ENCODE measurements at places on chromosomes 1 and 21.

GRCh38 chr1:14815175-14815877, 216.8 kb downstream of the KAZN start:
- no peak for DNase-seq

- DNase-seq, result no peak
These were observed 5.9 kb upstream of the PIGR start for GRCh38 chr1:206952171-206952570.

- DNase-seq, result peak; percentile 99
These were observed 50.6 kb upstream of the LYST start for GRCh38 chr1:235917267-235917811.

GRCh38 chr1:51190961-51191360, 45.1 kb upstream of the RNF11 start:
- DNase-seq, result no peak

GRCh38 chr21:44377922-44378645, 24.7 kb downstream of the TRPM2 start:
- DNase-seq, result no peak

DNA sequence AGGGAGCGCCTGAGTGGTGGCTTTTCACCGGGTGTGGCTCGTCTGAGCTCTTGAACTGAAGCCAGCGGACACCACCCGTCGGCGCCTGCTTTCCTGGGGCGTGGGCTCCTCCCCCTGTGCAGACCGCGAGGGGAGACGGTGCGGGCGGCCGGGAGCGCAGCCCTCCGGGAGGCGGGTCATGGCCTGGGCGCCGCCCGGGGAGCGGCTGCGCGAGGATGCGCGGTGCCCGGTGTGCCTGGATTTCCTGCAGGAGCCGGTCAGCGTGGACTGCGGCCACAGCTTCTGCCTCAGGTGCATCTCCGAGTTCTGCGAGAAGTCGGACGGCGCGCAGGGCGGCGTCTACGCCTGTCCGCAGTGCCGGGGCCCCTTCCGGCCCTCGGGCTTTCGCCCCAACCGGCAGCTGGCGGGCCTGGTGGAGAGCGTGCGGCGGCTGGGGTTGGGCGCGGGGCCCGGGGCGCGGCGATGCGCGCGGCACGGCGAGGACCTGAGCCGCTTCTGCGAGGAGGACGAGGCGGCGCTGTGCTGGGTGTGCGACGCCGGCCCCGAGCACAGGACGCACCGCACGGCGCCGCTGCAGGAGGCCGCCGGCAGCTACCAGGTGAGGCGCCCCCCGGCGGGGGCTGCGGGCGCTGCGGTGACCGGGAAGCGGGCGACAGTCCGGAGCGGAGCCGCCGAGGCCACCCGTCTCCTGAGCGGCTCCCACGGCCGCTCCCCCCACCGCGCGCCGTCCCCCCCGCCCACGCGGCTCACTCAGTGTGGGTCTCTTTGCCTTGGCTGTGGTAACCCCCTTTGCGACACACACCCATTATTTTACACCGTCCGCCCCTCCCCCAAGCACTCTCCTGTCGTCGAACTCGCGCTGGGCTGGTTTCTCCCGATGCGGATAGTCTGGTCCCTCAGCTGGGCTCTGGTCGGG, at the start of gene TRIM58:
Gene TRIM58 (plus strand): TSS at position 119 of the 916 bp plus-strand sequence. CDS start 60 bp downstream, at position 179.
- DNase-seq, result no peak

DNA sequence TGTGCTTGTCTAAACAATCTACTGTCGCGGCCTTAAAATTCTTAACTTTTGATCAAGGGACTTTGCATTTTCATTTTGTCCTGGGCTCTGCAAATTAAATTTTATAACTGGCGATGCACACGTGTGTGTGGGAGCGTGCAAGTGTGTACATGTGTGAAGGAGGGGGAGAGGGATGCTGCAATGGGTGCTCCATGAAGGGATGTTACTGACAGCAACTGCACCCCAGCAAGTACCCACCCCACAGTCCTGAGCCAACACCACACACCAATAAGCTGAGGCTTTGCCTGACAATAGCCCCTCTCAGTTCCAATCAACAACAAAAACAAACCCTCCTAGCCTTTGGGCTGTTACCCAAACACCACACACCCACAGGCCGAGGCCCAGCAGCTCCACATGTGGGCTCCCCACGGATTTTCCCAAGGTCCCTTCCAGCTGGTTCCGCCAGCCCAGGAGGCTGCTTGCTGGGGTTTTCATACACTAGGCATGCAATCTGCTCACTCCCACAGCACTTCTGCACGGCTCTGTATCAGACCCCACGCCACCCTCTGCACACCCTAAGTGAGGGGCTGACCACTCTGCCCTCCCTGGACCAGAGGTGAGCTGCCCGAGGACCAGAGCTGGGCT, 32.8 kb upstream of the IFFO2 start:
- DNase-seq, result no peak

DNA sequence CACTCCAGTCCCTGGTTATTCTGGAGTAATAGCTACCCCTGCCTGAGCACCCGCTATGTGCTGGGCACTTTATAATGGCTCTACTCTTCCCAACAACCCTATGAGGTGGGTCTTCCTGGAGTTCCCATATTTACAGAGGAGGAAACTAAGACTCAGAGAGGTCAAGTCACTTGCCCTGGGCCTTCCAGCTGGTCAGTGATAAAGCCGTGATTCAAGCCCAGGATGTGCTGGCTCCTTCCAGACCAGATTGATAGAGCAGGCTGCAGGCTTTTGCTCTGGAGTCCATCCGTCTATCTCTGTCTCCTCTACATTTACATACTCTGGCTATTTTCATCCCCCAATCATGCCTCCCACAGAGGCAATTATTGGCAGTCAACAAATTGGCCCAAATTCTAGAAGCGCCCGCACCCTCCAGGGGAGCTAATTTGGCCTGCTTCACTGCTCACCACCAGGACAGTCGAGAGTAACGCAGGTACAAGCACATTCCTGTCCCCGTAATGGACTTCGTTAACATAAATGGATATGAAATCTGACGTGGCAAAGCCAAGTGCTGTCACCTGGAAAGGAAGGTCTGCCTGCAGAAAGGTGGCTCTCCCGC, 39.8 kb upstream of the SELENON start:
- no peak for DNase-seq

GRCh38 chr1:62144238-62144831, 50.3 kb upstream of the L1TD1 start:
- DNase-seq, result no peak

DNA sequence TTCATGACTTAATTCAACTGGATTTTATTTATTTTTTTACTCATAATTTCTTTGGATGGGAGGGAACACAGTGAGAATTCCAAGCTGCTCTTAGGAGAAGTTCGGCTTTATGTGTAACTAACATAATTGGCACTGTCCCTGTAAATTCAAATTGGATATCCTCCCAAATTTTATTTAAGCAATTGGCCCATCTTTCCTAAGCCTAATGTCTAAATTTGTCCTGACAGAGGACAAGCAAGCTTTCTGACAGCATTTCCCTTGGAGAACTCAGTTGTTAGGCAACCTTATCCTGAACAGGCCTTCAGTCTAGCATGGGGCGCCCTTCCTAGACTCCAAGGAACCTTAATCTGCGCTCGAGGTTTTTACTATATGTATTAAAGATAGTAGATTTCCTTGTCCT, 550.3 kb downstream of the NUF2 start:
- DNase-seq, result no peak

GRCh38 chr1:198809247-198809646, 170.4 kb downstream of the PTPRC start:
- peak; percentile 24 for DNase-seq

DNA sequence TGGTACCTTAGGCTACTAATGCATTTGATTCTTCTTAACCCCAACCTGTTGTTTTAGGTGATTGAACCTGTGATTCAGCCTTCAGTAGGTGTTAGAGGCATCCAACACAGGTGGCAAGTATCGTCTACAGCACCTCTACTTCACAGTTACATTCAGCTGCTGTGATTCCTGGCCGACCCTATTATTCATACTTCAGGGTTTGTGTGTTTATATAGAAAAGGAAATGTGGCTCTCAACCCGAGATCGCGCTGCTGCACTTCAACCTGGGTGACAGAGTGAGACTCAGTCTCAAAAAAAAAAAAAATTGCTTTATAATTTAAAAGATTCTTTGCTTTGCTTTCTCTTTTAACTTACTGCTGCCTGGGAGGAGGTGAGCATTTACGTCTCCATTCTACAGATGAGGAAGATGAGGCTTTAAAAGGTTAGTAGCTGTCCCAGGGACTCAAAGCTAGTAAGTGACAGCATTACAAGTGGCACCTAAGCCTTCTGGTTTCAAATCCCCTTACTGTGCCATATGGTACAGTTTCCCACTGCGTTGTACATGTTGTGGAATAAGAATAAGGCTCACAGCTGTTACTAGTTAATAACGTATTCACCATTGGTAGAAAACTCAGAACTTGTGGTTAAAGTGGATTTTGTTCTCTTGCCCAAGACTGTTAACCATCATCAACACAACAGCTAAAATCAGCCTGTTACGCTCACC, 9.9 kb upstream of the GPR25 start:
- DNase-seq, result no peak

DNA sequence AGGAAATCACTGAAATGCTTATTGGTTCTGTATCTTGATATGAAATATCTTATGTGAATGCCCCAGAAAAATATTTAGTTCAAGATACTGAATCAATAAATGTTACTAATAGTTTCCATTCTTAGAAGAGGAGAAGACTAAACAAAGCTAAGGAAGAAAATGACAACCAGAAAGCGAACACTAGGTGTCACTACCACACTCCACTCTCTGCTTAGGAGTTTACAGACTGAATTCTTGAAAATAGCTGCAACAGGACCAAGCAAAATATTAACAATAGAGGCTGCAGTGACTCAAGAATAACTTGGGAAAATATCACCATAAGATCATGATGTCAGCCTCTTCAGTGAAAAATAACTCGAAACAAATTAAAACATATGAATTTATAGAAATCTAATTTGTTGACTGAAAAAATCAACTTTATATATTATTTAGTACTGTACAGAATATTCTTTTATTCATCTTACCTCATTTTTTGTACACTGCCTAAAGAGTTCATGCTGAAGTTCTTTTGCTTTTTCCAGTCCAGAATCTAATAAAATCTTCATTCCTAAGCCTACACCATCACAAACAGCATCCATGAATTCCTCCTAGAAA, 61.6 kb downstream of the KIF14 start:
- DNase-seq, result peak; percentile 21

GRCh38 chr1:112706505-112707220, at the start of gene RHOC:
TSS of gene RHOC (minus strand) at chr1:112707127. CDS start at chr1:112703799, 3,328 bp downstream.
- no peak for DNase-seq

GRCh38 chr1:184810735-184811343, 56.2 kb upstream of the EDEM3 start:
- no peak for DNase-seq

DNA sequence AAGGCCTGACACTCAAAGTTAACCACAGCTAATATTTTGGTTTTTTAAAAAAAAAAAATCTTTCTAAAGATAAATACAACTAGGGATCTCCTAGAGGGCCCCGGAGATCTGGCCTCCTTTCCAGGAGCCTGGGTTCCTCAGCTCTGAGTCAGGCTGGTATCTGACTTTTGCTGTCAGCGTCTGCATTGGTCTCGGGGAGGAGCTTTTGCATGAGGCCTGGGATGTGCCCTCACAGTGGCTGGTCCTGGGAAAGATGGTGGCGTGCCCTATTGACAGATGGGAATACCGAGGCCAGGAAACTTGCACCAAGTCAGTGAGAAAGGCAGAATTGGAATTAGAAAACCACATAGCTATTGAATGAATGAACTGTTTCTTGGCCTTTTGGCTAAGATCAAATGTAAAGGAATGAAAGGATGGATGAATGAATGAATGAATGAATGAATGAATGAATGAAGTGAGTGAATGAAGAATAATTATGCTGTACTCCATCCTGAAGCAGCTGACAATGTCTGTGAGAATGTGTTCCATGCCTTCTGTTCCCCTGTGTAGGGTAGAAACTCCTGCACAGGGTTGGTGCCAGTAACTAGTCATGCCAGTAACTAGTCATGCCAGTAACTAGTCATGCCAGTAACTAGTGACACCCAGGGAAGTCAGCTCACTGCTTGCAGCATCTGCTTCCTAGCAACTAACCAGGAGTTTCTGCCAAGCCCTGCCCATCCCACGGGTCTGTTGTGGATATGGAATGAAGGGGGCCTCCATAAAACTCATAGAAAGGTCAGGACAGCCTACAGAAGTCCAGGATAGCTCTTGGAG, 242.5 kb upstream of the VAMP3 start:
- no peak for DNase-seq

DNA sequence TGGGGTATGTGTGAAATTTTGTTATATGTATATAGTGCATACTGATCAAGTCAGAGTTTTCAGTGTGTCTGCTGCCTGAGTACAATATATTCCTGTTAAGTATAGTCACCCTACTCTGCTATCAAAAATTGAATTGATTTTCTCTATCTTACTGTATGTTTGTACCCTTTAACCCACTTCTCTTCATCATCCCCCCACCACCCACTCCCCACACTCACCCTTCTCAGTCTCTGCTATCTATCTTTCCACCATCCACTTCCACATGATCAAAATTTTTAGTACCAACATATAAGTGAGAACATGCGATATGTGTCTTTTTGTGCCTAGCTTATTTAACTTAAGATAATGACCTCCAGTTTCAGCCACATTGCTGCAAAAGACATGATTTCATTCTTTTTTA, 4.2 kb downstream of the LY9 start:
- DNase-seq, result no peak

- no peak for DNase-seq
These were observed 17.5 kb downstream of the RASSF5 start for GRCh38 chr1:206524739-206525364.

DNA sequence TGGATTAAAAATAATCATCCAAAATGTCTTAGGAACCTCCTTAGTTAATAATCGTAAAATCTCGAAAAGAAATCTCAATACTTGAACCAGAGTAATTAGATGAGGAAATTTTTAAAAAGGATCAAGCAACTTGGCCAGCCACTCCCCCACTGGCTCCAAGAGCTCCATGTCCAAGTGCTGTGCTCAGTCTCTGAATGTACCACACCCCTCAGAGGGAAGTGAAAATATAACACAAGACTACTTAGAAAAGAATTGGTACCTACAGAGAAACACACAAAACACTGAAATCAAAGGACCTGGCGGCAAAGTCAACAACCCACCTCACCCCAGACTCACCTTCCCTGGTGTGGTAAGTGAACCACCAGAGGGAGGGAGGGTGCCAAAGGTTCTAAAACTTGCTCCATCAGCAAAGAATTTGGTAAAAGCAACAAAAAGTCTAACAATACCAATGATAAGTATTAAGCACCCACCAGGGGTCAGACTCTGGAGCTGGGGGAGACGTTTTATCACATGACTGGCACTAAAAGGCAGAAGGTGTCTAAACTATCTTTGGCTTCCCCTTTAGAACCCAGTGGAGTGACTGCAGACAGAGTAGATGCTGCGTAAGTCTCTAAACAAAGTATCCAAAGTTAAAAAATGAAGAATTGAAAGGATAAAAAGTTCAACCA, 14.0 kb downstream of the LBR start:
- DNase-seq, result no peak

DNA sequence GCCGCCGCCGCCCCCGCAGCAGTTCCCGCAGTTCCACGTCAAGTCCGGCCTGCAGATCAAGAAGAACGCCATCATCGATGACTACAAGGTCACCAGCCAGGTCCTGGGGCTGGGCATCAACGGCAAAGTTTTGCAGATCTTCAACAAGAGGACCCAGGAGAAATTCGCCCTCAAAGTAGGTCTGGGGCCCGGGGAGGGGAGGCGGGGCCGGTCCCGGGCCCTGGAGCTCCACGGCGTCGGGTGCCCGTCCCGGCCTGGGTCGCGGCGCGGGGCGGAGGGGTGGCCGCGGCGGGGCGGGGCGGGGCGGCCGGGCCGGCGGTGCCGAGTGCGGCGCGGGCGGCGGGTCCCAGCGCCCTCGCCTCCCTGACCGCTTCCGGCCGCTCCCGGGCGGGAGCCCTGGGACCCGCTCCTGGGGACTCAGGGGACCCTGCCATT, 646 bp downstream of the MAPKAPK2 start:
- no peak for DNase-seq

All from GM04503 (cell line).